Vagina (tissue), 2 donors: ENCODE measurements at places on chromosomes 7 and 10.

DNA sequence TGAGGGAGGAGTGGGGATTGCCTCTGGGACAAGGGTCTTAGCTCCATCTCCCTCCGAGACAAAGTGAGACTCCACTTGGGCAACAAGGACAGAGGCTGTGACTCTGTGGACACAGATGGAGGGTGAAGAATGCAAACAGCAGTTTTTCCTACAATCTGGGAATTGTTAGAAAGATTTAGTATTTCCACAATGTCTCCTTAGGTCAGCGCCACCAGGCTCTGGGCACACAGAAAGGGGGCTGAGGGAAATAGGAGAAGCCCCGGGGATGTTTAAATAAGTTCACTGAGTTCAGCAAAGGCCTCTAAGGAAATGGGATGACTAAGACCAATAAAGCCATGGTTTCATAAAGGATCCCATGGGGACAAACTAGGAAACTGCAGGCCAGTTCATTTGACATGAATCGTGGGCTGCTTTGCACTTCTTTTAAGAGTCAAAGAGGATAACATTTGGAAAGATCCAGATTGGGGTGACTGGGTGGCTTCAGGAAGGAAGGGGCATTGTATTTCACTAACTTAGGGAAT is 219.8 kb upstream of the GLI3 start:
- H3K27me3 ChIP-seq, result no peaks in the 10 kb centered on the region
- peak overlapping the region; percentile 32 for H3K27ac ChIP-seq
- H3K36me3 ChIP-seq, result no peaks in the 10 kb centered on the region
- no peak for DNase-seq
- no peak overlapping the region for H3K4me3 ChIP-seq

DNA sequence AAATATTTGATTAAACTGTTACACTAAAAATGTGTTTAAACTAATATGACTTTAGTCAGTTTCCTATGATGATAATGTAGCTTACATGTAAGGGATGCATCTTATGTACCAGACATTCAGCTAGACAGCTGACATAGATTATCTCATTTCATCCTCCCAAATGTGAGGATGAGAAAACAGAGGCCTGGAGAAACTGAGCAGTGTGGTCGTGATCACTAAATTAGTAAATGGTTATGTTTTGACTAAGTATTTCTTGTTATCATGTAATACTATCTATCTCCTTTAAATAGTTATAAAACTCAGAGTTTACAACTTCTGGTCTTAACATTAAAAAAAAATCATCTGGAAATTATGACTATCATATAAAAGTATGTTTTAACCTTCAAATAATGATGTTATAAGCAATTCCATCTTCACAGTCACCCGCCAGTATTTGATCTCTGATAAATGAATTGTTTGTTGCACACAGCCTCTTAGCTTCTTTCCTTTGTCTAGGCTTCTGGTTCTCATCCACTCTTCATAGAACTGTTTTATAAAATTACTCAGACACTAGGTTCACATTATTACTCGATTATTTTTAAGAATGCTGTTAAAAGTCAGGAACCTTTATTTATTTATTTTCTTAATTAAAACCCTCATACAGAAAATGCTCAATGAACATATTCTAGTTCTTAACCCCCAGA is 33.6 kb upstream of the HDAC9 start:
- no peak overlapping the region for H3K4me3 ChIP-seq
- no peak for DNase-seq
- no peak overlapping the region for H3K27ac ChIP-seq
- H3K36me3 ChIP-seq, result no peaks in the 10 kb centered on the region

DNA sequence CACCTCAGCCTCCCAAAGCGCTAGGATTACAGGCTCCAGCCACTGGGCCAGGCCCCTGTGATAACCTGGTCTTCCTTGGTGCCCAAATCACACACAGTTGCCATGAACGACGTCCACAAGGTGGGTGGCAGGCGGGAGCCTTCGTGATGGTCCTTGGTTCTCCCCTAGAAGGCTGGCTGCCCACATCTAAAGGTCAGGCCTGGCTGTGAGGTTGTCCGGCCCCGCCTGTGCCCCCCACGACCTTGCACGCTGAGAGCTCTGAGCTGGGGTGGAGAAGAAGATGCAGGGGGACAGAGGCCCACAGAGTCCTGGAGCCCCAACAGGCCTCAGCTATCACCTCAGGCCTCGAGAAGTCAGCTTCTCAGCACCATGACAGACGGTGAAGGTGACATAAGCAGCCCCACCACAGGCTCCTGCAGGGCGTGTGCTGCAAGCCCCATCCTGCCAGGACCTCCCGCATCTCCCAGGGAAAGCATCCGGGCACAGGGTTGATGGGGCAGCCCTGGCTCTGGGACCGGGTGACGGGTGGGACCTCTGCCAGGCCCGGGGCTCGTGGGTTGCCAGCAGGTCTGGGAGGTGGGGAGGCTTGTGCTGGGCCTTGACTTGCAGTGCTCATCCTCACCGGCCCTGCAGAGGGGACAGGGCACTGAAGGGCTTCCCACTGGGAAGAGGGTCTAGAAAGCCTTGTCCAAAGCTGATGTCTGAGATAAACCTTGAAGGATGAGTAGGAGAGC is 217.4 kb downstream of the WDR37 start:
- peaks cover 5% of the 10 kb centered on the region for H3K4me1 ChIP-seq
- no peak overlapping the region for H3K27ac ChIP-seq
- H3K4me3 ChIP-seq, result no peak overlapping the region
- no peaks in the 10 kb centered on the region for H3K27me3 ChIP-seq
- no peak for DNase-seq

DNA sequence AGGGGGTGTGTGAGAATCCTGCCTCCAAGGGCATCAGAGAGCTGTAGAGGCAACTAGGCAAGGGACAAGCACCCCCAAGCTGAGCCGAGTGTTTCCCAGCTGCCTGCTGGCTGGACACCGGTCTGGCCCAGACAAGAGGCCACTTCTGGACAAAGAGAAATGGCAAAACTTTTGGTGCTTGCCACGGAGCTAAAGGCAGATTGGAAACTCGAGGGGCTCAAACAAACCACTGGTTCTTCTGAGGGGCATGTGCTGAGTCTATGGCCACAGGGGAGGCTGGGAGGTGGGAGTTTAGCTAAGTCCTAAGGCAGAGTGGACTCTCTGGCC is 66.5 kb upstream of the INPP5A start:
- no peaks in the 10 kb centered on the region for H3K27me3 ChIP-seq
- peak overlapping the region; percentile 44 for H3K27ac ChIP-seq
- H3K36me3 ChIP-seq, result no peaks in the 10 kb centered on the region
- no peak for DNase-seq

- no peaks in the 10 kb centered on the region for H3K36me3 ChIP-seq
- H3K27ac ChIP-seq, result no peak overlapping the region
- H3K4me1 ChIP-seq, result no peaks in the 10 kb centered on the region
- no peak for DNase-seq
- no peak overlapping the region for H3K4me3 ChIP-seq
These were observed 71.3 kb downstream of the NRCAM start for GRCh38 chr7:108384716-108385483.

DNA sequence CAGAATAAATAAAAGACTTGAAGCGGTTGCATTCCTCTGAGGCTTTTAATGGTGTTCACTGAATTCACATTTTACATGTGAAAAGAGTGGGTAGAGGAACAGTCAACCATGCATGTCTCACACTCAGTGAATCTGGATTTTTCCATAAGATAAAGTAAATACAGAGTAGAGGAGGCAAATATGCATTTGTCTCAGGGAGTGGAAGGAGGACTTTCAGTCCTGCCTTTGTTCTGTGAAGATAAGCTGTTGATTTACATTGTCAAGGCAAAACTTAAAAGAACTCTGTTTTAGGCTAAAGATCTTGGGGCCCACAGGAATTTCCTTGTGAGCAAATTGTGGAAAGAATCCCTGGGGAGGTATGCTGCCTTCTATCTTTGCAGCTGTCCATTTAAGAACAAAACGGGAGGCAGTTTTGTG is 825.3 kb upstream of the MBL2 start:
- H3K27me3 ChIP-seq, result no peaks in the 10 kb centered on the region
- no peaks in the 10 kb centered on the region for H3K4me1 ChIP-seq
- DNase-seq, result no peak
- no peak overlapping the region for H3K4me3 ChIP-seq

DNA sequence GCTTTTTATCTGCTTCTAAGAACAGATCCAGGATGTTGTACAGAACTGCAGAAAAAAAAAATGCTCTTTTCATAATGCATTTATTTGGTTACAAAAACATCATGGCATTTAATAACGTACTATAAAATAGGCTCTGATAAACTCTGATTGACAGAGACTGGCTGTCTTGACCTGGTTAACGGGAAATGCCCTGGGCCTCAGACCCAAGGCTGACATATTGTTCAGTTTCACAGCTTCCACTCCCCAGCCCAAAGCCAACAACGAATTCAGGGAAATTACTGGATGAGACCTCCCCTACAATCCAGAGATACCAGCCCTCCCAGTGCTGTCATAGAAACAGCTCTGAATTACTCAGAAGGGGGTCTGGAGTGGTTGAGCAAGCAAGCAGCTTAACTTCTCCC is 260.1 kb downstream of the CREB5 start:
- H3K4me1 ChIP-seq, result no peaks in the 10 kb centered on the region
- no peak overlapping the region for H3K27ac ChIP-seq
- no peaks in the 10 kb centered on the region for H3K36me3 ChIP-seq

DNA sequence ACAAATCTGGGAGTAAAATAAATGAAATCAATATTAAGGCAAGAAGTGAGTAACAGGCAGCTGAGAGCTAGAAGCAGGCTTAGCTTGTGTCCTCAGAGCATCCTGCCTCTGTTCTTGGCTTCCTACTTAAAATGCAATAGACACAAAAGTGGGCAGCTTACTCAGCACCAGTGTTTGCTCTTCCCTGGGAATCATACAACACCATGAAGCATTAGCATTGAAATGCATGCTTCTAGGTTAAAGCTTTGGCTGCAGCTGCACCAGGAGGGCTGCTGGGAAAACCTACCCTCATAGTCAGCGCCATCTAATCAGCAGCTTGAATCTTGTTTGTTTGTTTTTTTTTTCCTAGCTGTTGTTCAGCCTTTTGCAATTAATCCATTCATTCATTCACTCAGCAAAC is 104.2 kb upstream of the VWC2 start:
- no peaks in the 10 kb centered on the region for H3K36me3 ChIP-seq
- H3K27ac ChIP-seq, result no peak overlapping the region
- DNase-seq, result no peak

DNA sequence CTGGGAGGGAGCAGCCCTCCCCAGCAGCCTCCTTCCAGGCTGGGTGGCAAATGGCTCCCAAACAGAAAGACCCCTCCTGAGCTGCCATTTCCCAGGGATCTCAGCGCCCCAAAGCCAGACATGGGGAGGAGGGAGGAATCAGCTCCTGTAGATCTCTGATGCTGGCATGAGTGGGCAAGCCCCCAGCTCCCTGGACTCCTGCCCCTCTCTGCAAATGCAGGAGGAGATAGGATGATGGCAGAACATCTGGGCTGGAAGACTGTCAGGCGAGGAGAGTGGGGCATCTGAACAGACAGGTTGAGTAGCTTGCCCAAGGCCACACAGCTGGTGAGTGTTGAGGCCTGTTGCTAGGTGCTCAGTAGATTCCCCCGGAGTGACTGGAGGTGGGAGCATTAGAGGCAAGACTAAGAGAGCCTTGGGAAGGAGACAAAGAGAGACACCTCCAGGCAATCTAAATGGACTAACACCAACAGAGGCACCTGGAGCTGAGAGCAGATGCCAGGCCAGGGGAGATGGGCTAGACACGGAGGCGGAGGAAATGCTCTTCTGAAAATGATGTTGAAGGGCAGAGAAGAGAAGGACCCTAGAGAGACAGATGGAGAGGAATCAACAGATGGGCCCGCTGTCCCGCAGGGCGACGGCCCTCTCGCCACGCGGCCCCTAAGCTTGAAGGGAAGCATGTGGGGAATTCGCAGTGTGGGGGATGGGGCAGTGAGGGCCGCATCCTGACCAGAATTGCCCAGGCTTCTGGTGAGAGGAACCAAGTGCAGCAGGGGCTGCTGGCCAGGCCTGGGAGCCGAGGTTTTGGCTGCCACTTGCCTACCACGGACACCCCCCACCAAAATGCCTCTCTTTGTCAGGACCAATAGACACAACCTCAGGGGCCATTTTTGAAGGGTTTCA is 84.8 kb upstream of the LRRC4 start:
- no peak overlapping the region for H3K4me3 ChIP-seq
- DNase-seq, result no peak
- peaks cover 13% of the 10 kb centered on the region for H3K4me1 ChIP-seq

- H3K27ac ChIP-seq, result no peak overlapping the region
- no peaks in the 10 kb centered on the region for H3K4me1 ChIP-seq
- no peak for DNase-seq
- H3K4me3 ChIP-seq, result no peak overlapping the region
- no peaks in the 10 kb centered on the region for H3K27me3 ChIP-seq
These were observed 4.1 kb downstream of the PRSS2 start for GRCh38 chr7:142774826-142775225.

DNA sequence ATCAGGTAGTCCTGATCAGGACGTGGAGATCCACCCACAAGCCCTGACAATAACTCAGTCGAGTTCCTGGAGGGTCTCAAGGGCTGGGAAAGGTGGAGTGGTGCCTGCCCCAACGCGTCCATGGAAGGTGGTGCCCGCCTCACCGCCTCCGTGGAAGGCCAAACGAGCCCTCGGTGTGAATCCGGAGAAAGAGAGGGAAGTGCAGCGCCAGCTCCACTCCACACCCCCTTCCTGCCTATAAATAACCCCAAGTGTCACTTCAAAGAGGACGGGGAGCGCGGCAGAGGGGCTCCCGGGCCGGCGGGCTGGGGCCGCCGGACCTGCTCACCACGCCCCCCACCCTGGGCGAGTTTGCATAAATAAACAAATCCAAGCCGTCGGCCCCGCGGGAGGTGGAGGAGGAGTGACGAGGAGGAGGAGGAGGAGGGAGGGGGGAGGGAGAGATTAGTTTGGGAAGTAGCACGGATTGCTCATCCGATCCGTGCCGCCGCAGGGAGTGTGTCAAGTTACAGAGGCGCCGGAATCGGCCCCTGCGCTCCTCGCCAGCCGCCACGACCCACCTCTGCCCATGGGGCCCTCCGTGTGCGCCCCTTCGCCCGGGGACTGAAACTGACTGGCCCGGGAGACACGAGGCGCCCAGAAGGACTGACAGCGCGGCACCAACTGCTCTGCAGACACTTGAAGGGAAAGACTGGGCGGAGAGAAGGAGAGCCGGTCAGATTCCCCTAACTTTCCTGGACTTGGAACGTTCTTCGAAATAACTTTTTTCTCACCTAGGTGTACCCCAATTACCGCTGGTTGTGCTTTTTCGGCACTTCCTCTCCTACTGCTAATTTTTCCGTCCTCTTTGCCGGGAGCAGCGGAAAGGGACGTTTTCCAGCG is at the start of gene COL13A1:
Gene COL13A1 (plus strand): TSS at position 473 of the 882 bp plus-strand sequence. CDS start 518 bp downstream, outside the sequence.
- no peak within 1 kb of the TSS for H3K27ac ChIP-seq
- H3K4me1 ChIP-seq, result peaks cover 24% of the 10 kb centered on the region
- no peaks in the 10 kb centered on the region for H3K36me3 ChIP-seq

GRCh38 chr7:7352845-7353244 is 170.5 kb downstream of the C1GALT1 start:
- no peaks in the 10 kb centered on the region for H3K27me3 ChIP-seq
- no peak overlapping the region for H3K27ac ChIP-seq
- H3K4me1 ChIP-seq, result no peaks in the 10 kb centered on the region
- H3K36me3 ChIP-seq, result no peaks in the 10 kb centered on the region
- no peak for DNase-seq

GRCh38 chr10:116287906-116288501 is 15.0 kb upstream of the GFRA1 start:
- no peak overlapping the region for H3K4me3 ChIP-seq
- H3K27me3 ChIP-seq, result no peaks in the 10 kb centered on the region
- no peak overlapping the region for H3K27ac ChIP-seq

GRCh38 chr7:132575419-132575981 is 770 bp downstream of the PLXNA4 start:
- H3K4me3 ChIP-seq, result peak overlapping the region; percentile 48
- H3K4me1 ChIP-seq, result peaks cover 18% of the 10 kb centered on the region
- no peak overlapping the region for H3K27ac ChIP-seq
- H3K27me3 ChIP-seq, result no peaks in the 10 kb centered on the region

- H3K4me3 ChIP-seq, result no peak overlapping the region
- no peaks in the 10 kb centered on the region for H3K36me3 ChIP-seq
- peaks cover 19% of the 10 kb centered on the region for H3K4me1 ChIP-seq
- peak; percentile 94 for DNase-seq
- H3K27ac ChIP-seq, result peak overlapping the region; percentile 33
These were observed 54.0 kb downstream of the NEURL1 start for GRCh38 chr10:103547391-103547946.
